ENCODE measurements at places on chromosomes 12 and 14.

DNA sequence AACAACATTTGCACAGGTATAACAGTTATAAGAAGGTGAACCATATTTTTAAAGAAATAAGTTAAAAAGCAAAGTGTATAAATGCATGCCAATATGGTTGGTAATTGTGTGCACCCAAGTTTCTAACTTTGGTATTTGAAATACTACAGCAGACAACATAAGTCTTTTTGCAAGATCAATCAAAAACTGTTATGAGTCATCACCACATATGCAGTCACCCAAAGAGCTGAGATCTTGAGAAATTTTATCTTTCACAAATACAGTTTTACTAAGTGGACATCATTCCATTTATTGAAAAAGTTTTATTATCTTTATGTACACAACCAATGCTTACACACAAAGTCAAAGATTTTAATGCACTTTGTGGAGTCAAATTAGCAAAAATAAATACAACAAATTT is 7.0 kb upstream of the ACSS3 start:
- DNase-seq: peak; percentile 31

- no peak for DNase-seq
Measured at GRCh38 chr12:77319166-77319565, 253.8 kb upstream of the E2F7 start.

GRCh38 chr14:90239139-90239538 is 17.2 kb upstream of the PSMC1 start:
- DNase-seq: peak; percentile 2

DNA sequence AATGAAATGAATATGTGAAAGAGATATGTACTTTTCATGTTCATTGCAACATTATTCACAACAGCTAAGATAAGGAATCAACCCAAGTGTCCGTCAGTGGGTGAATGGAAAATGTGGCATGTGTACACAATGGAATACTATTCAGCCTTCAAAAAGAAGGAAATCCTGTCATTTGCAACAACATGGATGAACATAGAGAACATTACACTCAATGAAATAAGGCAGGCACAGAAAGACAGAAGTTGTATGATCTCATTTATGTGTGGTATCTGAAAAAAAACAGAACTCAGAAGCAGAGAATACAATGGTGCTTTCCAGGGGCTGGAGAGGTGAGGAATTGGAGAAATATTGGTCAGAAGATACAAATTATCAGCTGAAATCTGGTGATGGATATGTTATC is 54.0 kb downstream of the TAOK3 start:
- no peak for DNase-seq

DNA sequence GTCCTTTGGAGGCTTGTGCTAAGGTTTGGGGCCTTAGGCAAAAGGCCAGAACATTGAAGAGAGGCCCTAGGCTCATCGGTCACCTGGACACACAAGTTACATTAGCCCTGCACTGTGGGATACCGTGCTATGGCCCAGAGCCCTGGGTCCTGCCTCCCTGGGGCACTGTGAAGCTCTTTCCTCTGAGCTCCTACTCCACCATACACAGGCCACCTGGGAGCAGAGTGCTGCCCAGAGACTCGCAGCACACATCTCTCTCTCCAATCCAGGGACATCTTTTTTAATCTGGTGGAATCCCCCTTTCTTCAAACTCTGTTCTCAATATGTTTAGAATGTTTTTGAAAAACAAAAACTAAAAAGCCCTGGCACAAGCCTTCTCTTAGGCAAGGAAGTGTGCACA is 314.2 kb upstream of the RGS6 start:
- DNase-seq: no peak
